ENCODE measurements at places on chromosomes 13 and 19.

- no peak for DNase-seq
Observed at GRCh38 chr13:39586151-39586550, 16.8 kb downstream of the LHFPL6 start.

GRCh38 chr19:33868076-33868735 lies 71.5 kb downstream of the KCTD15 start:
- no peak for DNase-seq

GRCh38 chr13:113229791-113230190 lies 20.4 kb downstream of the CUL4A start:
- no peak for DNase-seq

- no peak for DNase-seq
Observed at GRCh38 chr13:98187155-98187964, 10.3 kb upstream of the RNF113B start.

- DNase-seq, result no peak
Observed at GRCh38 chr13:40922437-40923040, 96.6 kb downstream of the ELF1 start.

DNA sequence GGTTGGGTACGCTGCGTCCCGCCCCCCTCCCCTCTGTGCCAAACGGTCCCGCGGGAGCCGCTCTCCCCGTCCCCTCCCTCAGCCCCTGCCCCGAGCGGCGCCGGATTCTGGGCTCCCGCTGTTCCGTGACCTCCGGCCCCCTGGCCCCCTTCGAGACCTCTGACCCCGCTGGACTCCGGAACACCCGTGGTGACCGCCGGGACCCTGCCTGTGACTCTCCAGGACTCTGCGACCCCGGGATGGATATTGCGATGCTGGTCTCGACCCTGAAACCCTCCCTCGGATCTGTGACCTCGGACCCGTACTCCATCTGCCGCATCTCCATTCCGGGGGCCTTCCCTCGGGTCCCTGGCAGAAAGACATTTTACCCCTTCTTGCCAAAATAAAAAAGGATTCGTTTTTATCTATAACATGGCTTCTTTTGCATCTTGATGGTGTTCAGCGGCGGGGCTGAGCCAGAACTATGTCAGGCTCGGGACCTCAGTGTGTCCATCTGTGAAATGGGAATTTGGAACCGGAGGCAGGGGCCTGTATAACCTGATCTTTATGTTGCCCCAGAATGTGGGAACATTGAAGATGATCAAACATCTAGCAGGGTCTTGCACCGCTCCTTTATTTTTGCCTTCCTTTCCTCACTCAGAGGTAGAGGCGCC lies 654 bp upstream of the MEGF8 start:
- DNase-seq, result no peak

DNA sequence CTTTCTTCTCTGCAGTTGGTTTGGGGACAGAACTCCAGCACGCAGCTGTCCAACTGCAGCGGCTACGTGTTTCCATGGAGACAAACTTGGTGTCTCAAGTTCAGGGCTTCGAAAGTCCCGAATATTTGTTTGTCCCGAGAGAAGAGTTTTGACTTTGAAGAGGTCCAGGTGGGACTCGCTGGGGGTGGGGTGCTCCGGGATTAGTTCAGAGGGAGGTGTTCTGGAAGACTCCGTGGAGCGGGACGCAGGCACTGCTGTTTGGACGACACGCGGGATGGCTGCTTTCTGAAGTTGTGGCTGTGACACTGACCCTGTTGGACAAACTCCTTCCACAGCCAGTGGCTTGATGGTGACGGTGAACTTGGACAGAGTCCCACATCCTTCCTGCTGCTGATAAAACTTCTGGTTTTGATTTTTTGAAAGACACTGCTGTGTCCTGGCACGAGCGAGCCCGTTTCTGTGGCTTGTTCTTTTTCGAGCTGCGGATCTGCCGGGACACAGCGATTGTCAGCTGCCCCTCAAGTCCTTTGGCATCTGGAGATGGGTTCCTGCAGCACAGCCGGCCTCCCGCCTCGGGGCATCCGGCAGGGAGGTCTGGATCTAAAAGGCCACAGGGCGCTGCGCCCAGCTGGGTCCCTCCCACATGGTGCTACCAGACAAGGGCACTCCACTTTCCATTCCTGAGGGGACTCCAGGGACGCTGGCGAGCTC lies 15.9 kb upstream of the RANBP3 start:
- no peak for DNase-seq

- no peak for DNase-seq
Observed at GRCh38 chr13:40158218-40158617, 502.8 kb downstream of the COG6 start.

DNA sequence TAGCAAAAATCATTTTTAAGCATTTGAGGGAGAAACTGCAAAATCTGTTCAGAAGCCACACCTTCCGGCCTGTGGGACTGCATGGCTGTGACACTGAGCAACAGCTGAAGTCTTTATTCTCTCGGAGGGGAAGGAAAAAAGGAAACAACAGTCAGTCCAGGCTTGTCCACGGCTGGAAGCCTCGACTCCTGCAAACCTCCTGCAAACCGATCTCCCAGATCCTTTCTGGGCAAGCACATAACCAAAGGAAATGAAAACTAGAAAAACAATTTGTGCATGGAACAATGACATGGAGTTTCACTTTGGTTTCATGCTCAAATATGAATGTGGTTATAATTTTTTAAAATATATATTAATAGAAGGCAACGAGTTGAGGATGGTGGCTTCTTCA lies 1.0 kb downstream of the COL4A1 start:
- DNase-seq, result peak; percentile 3

GRCh38 chr19:16564842-16565241 lies 7.4 kb downstream of the SLC35E1 start:
- no peak for DNase-seq
